ENCODE measurements at places on chromosomes 3 and 15.

DNA sequence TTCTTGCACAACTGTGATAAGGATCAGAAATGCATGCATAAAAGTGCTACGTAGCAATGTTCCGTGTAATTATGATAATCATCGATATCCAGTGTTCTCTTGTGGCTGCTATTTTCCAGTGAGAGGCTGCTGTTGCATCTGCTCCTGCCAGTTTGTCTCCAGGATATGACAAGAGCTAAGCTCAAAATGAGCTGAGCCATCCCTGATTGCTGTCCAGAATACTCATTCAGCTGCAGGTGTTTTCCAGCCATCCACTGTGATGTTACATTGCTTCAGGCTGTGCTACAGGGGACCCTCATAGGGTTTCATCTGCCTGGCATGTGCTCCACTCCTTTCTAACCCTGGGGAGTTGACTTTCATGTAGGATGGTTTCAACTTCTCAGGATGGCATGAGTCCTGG, 976.0 kb downstream of the ROBO1 start:
- DNase-seq, result no peak

DNA sequence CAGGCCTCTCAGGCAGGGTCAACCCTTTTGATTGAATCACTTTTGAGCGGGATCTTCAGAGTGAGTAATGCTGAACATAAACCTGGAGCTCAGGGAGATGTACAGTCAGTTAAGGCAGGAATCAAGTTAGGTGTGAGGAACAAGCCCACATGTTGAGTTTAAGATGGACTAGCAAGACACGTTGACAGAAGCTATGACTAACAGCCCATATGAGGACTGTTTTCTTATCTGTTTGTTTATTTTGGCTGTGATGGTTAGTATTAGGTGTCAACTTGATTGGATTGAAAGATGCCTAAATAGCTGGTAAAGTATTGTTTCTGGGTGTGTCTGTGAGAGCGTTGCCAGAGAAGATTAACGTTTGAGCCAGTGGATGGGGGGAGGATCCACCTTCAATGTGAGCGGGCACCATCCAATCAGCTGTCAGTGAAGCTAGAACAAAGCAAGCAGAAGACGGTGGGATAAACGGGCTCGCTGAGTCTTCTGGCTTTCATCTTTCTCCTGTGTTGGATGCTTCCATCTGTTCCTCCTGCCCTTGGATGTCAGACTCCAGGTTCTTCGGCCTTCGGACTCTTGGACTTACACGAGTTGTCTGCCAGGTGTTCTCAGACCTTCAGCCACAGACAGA, 232.3 kb upstream of the STAC start:
- no peak for DNase-seq

DNA sequence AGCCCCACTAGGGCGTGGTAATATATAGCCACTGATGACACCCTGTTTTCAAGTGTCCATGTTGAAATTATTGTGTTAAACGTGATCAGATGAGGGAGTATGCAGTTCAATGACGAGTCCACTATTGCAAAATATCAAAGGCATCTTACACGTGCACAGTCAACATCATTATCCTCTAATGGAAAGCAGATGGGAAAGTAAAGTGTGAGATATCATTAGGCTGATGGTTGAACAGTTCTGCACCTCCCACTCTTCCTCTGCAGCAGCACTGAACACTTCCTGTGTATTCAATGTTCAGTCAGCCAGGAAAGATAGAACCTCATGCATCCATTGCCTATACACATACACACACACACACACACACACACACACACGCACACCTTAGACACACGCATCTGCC, 431.8 kb upstream of the CCDC54 start:
- DNase-seq, result no peak

GRCh38 chr3:12729051-12729651, 29.9 kb downstream of the TMEM40 start:
- no peak for DNase-seq

DNA sequence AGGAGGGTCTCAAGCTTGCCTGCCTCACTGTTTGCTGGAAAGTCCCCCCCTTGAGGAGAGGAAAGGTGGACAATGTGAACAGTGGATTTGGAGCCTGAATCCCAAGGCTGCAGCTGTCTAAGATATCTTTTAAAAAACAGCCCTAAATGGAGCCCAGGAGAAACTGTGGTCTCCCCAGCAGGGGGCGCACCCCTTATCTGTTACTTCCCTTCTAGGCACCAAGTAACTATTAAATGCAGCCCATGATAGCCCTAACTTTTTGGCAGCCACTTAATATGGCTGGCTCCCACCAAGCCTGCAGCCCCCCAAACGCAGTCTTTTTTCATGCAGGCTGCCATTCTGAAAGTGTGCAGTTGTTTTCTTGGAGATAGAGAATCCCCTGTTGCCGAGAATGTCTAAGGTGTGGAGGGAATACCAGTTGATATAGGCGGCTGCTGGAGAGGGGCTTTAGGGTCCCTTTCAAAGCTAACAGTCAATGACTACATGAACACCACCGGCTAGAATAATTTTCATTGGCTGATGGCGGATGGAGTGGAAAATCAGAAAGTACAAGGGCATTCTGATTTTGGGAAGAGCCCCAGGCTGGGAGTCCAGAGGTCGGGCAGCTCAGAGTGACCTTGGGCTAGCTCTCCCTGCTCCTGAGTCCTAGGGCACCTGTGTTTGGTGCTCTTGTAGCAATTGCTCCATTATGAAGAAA, 1.3 kb downstream of the RHCG start:
- DNase-seq, result peak; percentile 56

DNA sequence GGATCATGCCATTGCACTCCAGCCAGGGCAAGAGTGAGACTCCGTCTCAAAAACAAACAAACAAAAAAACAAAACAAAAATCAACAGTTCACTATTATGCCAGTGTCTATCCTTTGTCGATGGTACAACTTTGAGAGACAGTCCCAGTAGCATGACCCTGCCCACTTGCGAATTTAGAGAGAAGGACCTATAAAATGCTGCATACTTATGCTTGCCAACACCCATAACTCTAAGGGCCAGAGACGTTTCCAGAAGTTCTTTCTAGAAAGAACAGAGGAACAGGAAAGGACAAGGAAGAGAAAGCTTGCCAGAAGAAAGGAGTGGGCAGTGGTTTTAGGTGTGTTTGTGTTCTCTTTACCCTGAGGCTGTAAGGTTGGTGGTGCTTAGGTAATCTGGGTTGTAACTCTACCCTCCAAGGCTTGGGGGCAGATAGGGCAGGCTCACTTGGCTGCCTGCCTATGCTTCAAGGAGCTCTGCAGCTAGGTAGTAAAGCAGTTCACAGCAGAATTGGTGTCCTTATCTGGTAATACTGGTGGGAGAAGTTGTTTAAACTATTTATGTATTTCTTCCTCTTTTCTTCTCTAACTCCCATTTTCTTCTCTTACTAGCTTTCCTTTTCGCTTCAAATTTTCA, 50.6 kb upstream of the SPPL2A start:
- no peak for DNase-seq

GRCh38 chr15:64751464-64751863, 23.9 kb downstream of the RBPMS2 start:
- DNase-seq, result no peak

DNA sequence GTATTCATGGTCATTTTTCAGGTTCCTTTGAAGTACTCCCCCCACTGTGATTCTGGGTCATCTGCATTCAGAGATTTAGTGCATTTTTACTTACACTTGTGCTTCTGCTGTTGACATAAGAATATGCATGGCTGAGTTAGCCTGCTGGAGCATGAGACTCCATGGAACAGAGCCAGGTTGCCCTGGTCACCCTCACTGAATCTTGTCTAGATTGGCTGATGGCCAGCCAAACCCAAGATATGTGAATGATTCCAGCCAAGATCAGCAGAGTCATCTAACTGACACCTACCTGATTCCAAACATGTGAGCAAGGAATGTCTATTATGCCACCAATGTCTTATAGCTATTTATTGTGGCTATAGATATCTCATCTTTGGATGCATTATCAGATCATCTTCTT, 25.1 kb downstream of the DTWD1 start:
- no peak for DNase-seq

DNA sequence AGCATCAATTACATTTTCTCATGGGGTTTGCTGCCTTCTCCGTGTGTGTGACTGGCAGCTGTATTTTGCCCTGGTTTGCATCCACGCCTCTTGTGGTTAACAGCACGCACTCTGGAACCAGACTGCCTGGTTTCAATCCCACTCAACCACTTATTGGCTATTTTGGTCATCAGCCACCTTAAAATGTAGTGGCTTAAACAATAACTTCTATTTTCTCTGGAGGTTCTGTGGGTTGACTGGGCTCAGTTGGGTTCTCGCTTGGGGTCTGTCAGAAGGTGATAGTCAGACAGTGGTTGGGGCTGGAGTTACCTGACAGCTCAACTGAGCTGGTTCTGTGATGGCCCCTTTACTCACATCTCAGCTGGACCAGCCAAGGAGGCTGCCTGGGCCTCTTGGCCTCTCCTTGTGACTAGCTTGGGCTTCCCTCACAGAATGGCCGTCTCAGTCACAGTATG, 36.8 kb downstream of the EHD4 start:
- DNase-seq, result no peak

GRCh38 chr3:151875759-151876158, 2.3 kb downstream of the SUCNR1 start:
- peak; percentile 10 for DNase-seq

DNA sequence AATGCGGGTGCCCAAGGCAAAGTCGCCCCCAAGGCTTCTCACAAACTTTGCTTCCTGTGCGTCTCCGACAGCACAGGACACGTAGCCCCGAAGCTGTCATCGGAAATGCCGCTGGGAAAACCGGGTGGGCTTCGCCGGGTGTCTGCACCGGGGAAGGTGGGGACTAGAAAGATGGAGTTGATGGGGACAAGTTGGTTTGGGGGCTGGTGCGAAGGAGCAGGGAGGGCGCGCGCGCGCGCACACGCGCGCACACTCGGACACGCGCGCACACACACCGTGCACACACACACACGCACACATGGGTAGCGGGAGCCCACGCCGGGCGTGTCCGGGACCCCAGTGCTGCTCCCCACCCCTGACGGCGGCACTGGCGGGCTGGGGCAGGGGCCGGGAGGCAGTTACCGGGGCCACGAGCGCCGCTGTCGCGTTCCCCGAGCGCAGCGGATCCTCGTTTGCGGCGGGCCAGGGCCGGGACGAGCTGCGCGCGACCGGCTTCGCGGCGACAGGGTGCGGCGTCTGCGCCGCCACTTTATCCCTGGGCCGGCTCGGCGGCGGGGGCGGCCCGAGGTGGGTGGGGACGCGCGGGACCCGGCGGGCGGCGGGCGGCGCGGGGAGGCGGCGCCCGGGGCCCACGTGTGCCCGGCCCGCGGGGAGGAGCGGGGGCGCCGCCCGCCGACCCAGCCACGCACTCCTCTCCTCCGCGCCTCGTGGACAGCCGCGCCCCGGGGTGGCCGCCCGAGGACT, 539 bp upstream of the MGLL start:
- DNase-seq, result peak; percentile 62

- peak; percentile 82 for DNase-seq
Measured at GRCh38 chr15:89361451-89362202, 27.0 kb upstream of the POLG start.

DNA sequence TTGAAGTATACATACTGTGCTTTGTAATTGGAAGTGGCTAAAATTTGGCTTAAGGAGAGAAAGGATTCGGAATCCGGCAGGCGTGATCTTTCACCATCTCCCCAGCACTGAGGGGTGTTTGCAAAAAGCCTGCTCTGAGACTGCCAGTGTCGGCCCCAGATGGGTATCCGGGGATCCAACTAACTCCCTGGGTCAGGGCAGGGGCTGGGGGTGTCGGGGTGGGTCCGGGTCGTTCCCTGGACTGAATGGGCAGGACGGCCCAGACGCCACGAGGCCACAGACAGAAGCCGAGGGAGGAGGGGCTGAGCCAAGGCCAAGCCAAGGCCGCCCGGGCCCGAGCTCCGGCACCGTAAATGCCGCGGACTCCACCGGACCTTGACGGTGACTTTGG, 349 bp downstream of the PPIB start:
- no peak for DNase-seq

DNA sequence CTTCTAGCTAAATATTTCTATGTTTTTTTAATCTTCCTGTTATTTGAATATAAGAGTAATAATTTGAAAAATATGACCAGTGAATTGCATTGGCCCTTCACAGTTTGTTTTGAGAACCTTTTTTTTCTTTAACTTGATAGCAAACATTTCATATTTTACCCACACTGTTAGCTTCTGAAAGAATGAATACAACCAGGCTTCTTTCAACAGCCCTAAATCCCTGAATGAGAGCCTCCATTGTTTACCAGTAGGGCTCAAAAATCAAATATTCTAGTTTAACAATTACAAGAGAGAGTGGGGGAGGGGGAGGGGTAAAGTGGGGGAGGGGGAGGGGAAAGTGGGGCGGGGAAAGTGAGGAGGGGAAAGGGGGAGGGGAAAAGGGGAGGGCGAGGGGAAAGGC, 14.5 kb upstream of the TOP2B start:
- DNase-seq, result no peak

GRCh38 chr15:69758291-69758771, 305.7 kb downstream of the RPLP1 start:
- DNase-seq, result no peak

DNA sequence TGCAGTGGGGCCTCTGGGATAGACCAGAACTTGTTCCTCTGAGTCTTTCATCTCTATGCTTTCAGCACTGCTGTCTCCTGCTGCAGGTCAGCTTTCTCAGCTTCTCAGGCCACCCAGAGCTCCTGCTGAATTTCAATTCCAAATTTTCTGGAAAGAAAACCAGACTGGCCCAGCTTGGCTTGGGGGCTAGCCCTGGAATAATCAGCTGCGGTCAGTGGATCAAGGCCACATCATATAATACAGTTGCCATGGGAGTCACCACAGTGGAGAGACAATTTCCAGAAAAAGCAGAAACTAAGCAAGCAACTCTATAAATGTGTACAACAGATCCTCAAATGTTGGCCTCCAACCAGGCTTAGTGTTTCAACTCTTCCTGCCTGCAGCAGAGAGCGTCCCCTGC, 91.1 kb upstream of the SLC24A5 start:
- DNase-seq, result no peak

DNA sequence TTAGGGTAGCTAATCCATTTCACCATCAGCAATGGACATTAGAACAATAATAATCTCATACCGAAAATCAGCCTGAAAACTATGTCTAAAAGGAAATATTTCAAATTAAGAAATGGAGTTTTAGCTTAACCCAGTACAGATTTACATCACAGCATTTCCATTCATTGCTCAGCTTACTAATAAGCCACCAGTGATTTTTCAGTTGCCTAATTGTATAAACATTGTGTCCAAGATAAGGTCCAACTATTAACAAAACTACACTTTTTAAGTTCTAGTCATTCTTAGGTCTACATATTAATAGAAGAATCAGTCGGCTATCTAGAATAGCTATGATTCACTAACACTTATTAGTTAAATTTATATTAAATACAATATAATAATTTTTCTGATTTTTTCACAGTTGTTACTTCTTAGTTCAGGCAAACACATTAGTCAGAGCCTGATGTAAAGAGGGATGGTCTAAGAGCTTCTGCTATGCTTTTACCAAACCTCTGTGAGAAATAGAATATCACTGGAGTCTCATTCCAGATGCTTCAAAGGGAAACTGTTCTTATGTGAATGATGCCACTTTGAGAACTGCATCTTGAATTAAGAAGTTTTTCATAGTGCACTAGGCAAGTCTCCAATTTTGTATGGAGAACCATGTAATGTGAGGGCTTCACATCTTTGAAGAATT, 74.1 kb downstream of the CMSS1 start:
- no peak for DNase-seq

GRCh38 chr15:67750371-67750770, 74.9 kb upstream of the SKOR1 start:
- DNase-seq, result no peak

- DNase-seq, result no peak
Measured at GRCh38 chr3:140809316-140809715, 131.5 kb downstream of the TRIM42 start.

GRCh38 chr15:82849556-82850512, 40.4 kb downstream of the WHAMM start:
- DNase-seq, result peak; percentile 78

Measured in GM10248 (cell line).